ENCODE measurements at places on chromosomes 1 and 21.
A peak's percentile ranks its signal among the peaks of the same experiment; 100 is the strongest.

DNA sequence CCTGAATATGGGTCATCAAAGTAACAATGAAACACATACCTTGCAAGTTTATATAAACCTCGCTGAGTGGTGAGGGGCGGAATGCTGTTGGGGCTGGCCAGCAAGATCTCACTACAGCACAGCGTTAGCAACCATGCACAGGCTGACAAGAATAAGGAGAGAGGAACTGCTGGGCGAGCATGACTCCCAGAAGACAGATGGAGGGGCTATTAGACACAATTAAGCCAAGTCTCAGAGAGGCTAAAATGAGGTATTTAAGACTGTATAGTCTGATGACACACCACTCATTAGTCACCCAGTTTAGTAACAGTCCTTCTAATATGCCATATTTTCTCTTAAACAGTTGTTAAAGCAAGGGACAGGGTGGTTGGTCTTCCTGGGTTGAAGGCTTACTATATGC, 340.2 kb upstream of the NR5A2 start:
- no peak for DNase-seq

DNA sequence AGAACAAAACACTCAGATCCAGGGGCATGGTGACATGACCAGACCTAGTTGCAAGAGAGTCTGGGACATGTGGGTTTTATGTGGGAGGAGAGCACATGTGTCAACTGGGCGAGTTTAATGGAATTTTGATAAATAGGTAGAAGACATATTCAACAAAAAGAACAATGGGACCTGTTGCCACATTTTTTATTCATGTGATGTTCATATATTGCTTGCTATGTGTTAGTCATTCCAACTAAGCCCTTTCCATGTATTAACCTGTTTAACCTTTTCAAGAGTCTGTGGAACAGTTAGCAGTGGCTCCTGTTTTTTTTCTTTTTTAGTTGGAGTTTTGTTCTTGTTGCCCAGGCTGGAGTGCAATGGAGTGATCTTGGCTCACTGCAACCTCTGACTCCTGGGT, 30.1 kb upstream of the CSF3R start:
- DNase-seq, result peak; percentile 4

GRCh38 chr1:47996060-47996405, 1.2 kb downstream of the TRABD2B start:
- no peak for DNase-seq

- DNase-seq, result no peak
Observed at GRCh38 chr1:7853684-7854026, 790 bp upstream of the UTS2 start.

DNA sequence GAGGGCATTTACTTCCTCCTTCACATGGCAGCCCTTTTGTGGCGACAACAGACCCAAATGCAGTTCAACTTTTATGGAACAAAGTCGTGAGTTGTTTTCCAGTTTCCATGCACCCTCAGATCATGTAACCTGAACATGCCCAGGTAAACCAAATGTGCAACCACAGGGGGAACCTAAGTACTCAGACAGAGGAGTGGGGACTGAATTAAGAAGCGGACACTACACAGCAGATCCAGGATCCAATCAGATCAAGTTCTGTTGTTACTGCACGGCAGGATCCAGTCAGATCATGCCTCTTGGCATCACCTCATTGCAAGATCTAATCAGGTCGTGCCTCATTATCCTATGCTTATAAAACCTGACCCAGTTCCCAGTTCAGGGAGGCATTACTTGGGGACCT, 115.7 kb downstream of the MATN1 start:
- DNase-seq, result no peak

GRCh38 chr1:201020721-201021629, 2.5 kb downstream of the KIF21B start:
- peak; percentile 62 for DNase-seq

- DNase-seq, result no peak
Observed at GRCh38 chr21:29385934-29386520, 87.3 kb downstream of the BACH1 start.

DNA sequence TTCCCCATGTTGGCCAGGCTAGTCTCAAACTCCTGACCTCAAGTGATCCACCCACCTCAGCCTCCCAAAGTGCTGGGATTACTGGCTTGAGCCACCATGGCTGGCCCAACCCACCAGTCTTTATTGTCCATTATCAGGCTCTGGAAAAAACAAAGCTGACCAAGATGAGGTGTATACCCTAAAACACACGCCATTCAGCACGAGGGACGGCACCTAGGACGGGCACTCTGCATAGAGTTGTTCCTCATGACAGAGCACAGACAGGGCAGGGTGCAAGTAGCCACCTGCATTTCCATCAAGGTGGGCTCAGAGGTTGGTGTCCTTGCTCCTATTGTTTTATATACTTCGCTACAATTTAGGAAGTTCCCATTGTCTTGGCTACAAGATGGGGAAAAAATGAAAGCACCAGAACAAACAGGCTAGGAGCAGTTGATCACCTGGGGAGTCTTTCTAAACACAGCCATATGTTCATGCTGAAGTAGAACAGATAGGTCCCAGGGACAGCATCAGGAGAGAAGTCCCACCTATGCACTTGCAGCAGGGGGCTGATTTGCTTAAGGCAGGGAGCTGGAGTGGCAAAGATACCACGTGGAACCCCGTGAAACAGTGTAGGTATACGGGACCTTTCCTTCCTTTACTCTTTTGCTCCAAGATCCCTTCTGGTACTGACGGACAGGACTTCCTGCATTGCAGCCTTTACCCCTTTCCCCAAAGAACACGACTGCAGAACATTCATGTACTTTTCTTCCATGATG, 4.5 kb downstream of the KRTCAP2 start:
- DNase-seq, result no peak

DNA sequence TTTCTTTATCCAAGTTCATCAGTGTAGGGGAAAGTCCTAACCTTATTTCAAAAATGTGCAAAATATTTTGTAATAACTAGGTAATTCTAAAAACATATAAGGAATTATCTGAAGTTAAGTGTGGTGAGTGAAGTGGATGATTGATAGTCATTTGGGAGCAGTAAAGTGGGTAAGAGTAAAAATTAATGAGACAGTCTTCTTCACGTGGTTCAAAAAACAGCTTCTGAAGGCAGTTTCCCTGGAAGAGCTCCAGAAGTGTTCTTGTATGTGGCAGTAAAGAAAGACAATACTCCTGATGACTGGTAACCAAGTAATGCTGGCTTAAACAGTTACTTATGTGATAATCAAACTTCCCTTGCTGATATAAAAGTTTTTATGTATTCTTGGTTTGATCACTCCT, 50.3 kb downstream of the LEPR start:
- DNase-seq, result no peak

GRCh38 chr1:119136401-119136800, 4.1 kb downstream of the WARS2 start:
- peak; percentile 35 for DNase-seq

DNA sequence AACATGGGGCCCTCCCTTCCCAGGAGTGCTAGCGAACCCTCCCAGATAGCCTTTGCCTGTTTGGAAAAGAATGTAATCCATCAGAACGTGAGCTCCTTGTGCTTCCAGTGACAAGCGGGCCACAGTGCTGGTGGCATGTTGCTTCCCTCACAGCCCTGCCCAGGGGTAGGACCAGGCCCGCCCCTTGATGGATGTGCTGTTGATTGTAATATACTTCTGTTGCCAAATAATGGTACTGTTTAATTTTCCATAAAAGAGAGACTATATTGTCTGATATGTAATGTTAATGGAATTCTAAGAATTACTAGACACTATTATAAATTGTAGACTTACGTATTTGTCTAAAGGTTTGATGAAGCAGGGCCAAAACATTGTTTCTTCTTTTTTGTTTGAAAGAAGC, 16.4 kb downstream of the ATP5PO start:
- no peak for DNase-seq

- DNase-seq, result no peak
Observed at GRCh38 chr21:25903607-25904006, 168.8 kb downstream of the GABPA start.

DNA sequence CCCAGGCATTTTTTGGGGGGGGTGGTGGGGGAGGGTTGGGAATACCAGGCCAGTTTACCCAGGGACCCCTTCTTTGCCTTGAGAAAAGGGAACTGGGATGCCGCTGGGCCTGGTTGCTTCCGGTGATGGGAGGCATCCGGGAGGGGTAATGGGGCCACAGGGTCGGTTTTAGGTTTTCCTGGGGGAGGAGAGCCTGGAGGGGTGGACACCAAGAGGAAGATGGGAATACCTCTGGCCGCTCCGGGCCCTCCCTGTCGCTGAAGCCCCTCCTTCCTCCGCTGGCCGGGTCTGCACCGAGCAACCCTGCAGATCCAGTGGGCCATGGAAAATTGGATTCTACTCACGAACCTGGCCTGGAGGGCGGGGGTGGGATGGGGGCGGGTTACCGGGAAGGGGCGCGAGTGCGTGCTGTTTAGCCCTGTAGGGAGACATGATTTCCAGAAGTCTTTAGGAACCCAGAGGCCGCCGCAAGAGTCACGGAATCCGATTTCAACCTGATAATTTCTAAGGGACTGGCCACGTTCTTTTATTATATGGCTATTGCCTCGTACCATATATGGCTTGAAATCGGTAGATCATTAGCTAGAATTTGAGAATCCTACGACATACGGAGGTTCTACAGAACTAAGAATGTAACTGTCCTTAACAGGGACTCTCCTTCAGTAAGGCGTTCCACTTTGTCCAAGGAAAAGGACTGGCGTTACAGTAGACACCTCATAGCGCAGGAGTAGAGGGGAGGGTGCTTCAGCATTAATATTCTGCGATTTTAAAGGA, 749 bp downstream of the AKIRIN1 start:
- DNase-seq, result peak; percentile 30

DNA sequence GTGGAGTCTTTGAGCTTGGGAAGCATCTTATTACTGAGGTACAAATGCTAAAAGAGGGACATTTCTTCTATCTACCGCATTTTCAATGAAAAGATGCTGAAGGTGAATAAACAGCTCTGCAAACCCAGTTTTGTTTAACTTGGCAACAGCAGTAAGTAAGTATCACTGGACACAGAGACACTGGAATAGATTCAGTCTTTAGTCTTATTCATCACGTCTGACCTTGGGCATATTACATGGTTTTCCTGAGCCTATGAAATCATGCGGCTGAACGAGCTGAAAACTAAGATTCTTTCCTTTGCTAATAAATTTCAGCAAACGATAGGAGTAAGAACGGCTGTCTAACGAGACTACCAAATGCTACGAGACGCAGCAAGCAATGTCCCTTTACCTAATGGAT, 207.4 kb downstream of the GABPA start:
- no peak for DNase-seq

- DNase-seq, result no peak
Observed at GRCh38 chr1:184493987-184494388, 107.2 kb downstream of the C1orf21 start.

- DNase-seq, result no peak
Observed at GRCh38 chr1:247812637-247813036, 11.3 kb downstream of the OR14A16 start.

DNA sequence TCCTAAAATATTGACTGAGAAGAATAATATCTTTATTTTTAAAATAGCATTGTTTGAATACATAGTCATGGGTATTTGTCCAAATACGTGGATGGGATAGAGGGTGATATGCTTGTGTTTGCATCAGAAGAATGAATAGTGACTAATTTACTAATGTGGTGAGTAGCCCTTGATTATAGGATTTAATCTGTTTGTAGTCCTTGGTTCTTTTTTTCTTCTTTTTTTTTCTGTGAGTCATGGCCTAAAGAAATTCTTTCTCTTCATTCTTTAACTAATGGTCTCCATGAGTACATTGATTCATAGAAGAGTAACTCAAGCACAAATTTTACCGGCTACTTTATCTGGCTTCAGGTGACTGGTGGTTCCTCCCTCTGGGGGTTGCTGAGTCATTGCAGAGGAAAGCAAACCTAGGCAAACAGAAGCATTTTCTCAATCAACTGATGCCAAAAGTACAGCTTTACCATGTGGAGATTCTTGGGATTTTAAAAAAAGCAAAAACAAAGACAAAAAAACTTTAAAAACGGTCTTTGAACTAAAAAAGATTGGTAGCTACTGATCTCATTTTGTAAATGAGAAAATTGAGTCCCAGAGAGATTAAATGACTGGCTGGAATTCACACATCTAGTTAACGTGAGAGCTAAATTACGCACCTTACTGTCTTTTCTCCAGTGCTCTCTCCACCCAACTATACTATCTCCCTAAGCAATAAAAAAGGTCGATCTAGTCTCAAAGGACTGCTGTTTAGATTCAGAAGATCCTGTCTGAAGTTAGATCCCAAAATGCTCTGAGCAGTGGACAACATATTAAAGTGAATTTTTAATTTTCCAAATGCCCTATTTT, 40.5 kb downstream of the AK5 start:
- peak; percentile 50 for DNase-seq

DNA sequence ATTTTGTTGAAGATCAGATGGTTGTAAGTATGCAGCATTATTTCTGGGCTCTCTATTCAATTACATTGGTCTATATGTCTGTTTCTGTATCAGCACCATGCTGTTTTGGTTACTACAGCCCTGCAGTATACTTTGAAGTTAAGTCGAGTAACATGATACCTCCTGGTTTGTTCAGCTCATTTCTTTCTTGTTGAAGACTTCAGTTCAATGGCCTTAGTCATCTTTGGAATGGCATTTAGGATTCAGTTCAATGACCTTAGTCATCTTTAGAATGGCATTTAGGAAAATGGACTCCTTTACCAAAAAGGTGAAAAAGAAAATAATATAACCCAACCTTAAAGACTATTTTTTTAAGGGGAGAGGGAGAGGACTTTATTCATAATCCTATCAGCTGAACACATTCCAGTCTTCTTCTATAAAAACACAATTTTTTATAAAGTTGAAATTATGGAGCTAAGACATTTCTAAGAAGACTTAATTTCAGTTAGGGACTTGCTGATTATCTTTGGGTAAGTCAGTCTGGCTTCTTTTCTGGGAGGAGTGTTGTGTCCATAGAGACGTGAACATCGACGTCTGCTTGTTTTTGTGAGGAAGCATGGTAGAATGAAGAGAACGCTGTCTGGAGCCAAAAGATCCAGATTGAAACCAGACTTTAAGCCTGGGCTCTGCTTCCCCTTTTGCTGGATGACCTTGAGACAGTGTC, 48.3 kb downstream of the DDR2 start:
- no peak for DNase-seq

DNA sequence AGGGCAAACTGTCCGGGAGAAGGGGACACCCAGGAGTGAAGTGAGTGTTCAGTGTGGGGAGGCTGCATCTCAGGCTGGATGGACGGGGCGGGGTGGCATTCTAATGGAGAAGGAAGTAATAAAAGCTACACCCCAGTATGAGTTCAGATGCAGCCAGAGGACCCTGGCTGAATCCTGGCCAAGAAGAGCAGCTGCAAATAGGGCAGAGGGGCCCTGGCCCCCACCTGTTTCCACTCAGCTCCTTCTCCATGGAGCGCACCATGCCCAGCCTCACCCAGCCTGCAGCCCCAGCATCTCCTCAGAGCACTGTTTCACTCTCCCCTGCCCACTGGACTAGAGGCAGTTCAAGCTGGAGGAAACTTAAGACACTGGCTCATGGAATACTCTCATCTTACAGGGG, 46.4 kb downstream of the KCND3 start:
- no peak for DNase-seq
